ENCODE measurements at places on chromosomes 3 and 15. TPM values are rescaled to one million over a fixed set of nuclear protein-coding genes. Genes with fewer than 3 reads are reported as not detected.

DNA sequence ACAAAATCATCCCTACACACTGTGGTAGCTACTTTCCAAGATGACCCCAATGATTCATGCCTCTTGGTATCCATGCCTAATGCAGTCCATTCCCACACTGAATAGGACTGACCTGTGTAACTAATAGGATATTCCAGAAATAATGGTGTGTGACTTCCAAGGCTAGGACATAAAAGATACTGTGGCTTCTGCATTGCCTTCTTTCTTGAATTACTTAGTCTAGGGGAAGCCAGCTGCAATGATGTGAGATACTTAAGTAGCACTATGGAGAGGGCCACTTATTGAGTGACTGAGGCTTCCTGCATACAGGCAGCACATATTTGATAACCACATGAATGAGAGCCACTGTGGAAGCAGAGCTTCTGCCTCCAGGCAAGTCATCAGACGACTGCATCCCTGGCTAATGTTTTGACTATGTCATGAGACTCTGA lies 50.1 kb downstream of the NR1I2 start:
- no peak for DNase-seq

- DNase-seq: no peak
These were observed 216.3 kb downstream of the SATB1 start for GRCh38 chr3:18208856-18209255.

GRCh38 chr3:155553326-155553725 lies 191.5 kb downstream of the PLCH1 start:
- DNase-seq: no peak

DNA sequence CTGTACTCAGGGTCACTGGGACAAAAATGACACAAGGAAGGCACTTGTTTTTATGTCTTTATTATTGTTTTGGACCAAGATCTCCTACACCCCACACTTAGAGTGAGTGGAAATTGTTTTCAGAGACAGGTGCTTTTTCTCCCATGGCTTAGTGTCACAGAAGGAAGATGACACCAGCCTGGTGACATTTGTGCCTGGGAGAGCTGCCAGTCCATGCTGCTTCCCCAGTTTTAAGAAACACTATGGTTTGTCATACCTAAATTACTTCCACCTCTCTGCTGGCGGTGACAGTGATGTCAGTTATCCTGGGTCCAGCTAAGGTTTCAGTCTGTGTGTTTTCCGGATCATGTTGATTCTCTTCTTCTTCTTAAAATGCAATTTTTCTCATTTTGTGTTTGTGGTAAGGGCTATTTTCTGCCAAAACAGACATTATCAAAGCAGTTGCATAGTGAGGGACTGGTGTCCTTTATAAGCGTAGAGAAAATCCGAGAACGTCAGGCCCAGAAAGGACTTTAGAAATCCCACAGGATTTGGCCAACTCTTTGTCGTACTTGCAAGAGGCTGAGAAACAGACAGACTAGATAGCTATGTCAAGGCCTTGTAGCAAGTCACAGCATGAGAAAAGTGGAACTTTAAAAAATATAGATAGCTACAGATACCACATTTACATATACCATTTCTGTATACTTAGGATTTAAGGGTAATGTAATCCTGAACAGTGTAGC lies 149.5 kb downstream of the TP63 start:
- DNase-seq: no peak

GRCh38 chr3:117922039-117922438 lies 1112.6 kb downstream of the IGSF11 start:
- no peak for DNase-seq

GRCh38 chr3:18740631-18741583 lies 315.8 kb upstream of the SATB1 start:
- no peak for DNase-seq

- no peak for DNase-seq
These were observed 9.5 kb downstream of the ISL2 start for GRCh38 chr15:76345880-76346668.

DNA sequence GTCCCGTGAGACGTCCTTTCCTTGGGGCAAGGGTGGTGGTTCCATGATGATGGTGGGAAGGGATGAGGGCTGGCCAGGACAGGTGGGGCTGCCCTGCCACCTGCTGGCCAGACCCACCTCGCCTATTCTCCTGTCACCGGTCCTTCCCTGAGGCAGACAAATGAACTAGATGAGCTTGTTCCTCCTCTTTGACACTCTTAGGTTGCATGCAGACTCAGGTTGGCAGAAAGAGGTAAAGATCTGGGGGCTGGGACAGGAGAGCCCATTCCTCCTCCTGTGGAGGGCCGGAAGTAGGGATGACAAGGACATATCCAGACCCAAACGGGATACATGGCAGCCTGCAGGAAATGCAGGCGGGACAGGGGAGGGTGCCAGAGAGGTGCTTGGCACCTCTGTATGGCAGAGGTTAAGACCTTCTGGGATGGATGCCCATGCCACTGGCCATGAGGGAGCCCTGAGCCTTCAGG lies 38.6 kb downstream of the ACSBG1 start:
- no peak for DNase-seq

GRCh38 chr15:92077353-92078085 lies 224.0 kb downstream of the SLCO3A1 start:
- DNase-seq: peak; percentile 75

DNA sequence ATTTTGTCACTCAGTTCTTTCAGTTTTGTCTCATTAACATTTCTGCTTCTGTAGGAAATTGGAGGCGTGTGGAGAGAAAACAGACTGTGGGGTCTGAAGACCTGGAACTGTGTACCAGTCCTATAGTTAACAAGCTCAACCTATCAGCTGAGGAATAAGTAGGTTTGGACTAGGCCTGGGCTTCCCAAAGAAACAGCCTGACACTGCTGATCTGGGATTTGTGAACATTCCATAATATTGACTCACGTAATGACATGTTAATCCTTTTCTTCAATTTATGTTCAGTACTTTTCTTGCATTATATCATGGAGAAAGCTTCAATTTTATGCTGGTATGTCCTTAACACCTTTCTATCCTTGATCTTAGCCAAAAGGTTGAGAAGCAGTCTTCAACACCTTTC lies 181.6 kb upstream of the RORA start:
- no peak for DNase-seq

Gene DCBLD2
- 49.2 TPM for polyA plus RNA-seq

DNA sequence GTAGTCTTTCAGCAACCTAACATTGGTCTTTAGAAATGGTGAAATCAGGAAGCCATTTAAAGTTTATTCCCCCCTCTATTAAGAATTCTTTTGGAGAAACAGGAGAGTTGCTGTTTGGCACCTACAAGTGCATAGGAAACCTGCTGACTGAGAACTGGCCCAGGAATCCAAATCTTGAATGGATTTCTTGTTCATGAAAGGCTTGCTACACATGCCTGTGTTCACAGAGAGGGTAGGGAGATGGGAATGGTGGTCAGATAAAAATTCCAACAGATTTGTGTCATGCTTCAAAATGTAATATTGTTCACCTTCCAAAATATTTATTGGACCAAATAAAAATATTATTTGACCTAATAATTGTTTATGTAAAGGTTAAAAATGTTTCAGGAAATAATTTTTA lies 24.2 kb upstream of the ZPLD1 start:
- no peak for DNase-seq
